ENCODE measurements at places on chromosomes 13 and 19. TPM values are rescaled to one million over a fixed set of nuclear protein-coding genes. Genes with fewer than 3 reads are reported as not detected.
A peak's percentile ranks its signal among the peaks of the same experiment; 100 is the strongest.

- H3K4me1 ChIP-seq: peaks cover 16% of the 10 kb centered on the region
- no peak overlapping the region for H3K4me3 ChIP-seq
- no peaks in the 10 kb centered on the region for H3K27me3 ChIP-seq
- no peak for DNase-seq
- no peak overlapping the region for H3K27ac ChIP-seq
Observed at GRCh38 chr13:79525064-79525857, 44.3 kb downstream of the NDFIP2 start.

- peaks cover 22% of the 10 kb centered on the region for H3K27me3 ChIP-seq
- no peak overlapping the region for H3K27ac ChIP-seq
- H3K4me3 ChIP-seq: no peak overlapping the region
- no peak for DNase-seq
Observed at GRCh38 chr19:28324275-28325060, 888.5 kb downstream of the UQCRFS1 start.

GRCh38 chr13:39130301-39130700, 92.0 kb downstream of the NHLRC3 start:
- 0 out of 2 replicates have a peak, but pooled peaks cover 11% of the 10 kb centered on the region for H3K27me3 ChIP-seq
- no peaks in the 10 kb centered on the region for H3K4me1 ChIP-seq
- H3K4me3 ChIP-seq: no peak overlapping the region
- no peak overlapping the region for H3K27ac ChIP-seq
- H3K36me3 ChIP-seq: no peaks in the 10 kb centered on the region
- DNase-seq: no peak

GRCh38 chr19:33299051-33299688, 3.2 kb downstream of the CEBPA start:
- no peak for DNase-seq
- no peaks in the 10 kb centered on the region for H3K36me3 ChIP-seq
- H3K27me3 ChIP-seq: peaks cover 32% of the 10 kb centered on the region
- H3K4me1 ChIP-seq: no peaks in the 10 kb centered on the region

GRCh38 chr19:30161021-30161655, 211.0 kb upstream of the ZNF536 start:
- no peaks in the 10 kb centered on the region for H3K4me1 ChIP-seq
- H3K36me3 ChIP-seq: no peaks in the 10 kb centered on the region
- no peaks in the 10 kb centered on the region for H3K27me3 ChIP-seq
- H3K4me3 ChIP-seq: no peak overlapping the region
- no peak overlapping the region for H3K27ac ChIP-seq
- no peak for DNase-seq

GRCh38 chr19:38107129-38107528, 116.9 kb downstream of the DPF1 start:
- H3K27me3 ChIP-seq: no peaks in the 10 kb centered on the region
- no peak overlapping the region for H3K27ac ChIP-seq
- H3K4me1 ChIP-seq: 0 out of 2 replicates have a peak, but pooled peaks cover 5% of the 10 kb centered on the region
- no peak for DNase-seq
- H3K4me3 ChIP-seq: no peak overlapping the region

DNA sequence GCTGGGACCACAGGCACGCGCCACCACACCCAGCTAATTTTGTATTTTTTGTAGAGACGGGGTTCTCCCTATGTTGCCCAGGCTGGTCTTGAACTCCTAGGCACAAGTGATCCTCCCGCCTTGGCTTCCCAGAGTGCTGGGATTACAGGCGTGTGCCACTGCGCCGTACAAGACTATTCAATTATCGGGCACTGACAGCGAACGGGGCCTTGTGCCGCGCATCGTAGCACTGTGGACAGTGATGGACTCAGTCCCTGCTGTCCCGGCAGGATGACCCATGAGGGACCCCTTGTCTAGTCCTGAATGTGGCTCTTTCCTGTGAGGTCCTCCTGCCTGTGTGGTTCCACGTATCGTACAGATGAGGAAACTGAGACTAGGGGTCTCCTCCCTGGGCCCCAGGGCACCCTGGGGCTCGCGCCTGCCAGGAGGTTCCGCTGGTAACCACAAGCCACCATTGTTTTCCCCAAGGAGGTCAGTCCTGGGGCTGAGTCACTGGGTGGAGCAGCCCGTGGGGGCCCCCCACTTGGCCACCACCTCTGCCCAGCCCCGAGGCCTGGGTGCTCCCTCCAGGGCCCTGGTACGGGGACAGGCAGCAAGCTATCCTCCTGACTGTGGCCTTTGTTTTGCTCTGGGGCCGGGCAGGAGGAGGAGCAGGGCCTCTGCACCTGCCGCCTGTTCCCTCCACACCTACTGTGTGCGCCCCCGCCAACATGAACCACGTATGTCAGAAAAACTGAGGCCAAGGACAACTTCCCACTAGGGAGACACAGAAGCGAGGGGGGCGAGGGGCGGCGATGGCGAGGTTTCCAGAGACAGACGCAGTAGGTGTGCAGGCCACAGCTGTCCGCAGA, 2.9 kb upstream of the TCF3 start:
- no peak overlapping the region for H3K4me3 ChIP-seq
- H3K27me3 ChIP-seq: no peaks in the 10 kb centered on the region
- no peaks in the 10 kb centered on the region for H3K4me1 ChIP-seq
- no peaks in the 10 kb centered on the region for H3K36me3 ChIP-seq

- no peak overlapping the region for H3K4me3 ChIP-seq
- H3K36me3 ChIP-seq: no peaks in the 10 kb centered on the region
- DNase-seq: peak; percentile 1
- H3K4me1 ChIP-seq: no peaks in the 10 kb centered on the region
Observed at GRCh38 chr13:36163809-36164308, 32.7 kb upstream of the DCLK1 start.

Gene ZNF570
- 5.3 TPM for total RNA-seq

All from GM23248 (cell line).